ENCODE measurements at places on chromosomes 3 and 15.

DNA sequence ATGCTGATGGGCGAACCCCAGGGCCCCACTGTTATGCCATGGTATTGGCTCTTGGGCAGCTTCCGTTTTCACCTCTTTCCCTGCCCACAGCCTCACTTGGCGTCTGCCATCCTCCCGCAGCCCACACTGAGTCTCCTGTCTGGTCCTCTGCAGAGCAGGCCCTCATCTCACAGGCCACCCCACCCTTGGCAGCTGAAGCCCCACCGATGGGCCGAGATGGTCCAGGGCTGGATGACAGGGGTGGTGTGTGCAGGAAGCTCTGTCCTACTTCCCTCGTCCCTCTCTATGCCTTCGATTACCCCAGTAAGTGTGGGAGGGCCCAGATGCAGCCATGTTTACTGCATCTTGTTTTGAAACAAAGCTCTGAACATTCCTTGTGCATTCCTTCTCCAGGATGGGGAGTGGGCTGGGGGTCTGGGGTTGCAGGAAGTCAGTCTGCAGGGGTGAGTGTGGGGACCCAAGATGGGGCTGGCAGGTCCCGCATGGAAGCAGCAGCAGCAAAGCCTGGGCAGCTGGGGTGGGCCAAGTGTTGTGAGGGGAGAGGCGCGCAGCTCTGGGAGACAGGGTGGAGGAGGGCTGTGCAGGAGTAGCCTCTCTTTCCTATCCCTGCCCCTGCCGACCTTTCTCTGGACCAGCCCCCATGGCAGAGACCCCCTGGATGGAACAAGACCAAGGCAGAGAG is 20.9 kb downstream of the TBC1D21 start:
- no peak for DNase-seq

DNA sequence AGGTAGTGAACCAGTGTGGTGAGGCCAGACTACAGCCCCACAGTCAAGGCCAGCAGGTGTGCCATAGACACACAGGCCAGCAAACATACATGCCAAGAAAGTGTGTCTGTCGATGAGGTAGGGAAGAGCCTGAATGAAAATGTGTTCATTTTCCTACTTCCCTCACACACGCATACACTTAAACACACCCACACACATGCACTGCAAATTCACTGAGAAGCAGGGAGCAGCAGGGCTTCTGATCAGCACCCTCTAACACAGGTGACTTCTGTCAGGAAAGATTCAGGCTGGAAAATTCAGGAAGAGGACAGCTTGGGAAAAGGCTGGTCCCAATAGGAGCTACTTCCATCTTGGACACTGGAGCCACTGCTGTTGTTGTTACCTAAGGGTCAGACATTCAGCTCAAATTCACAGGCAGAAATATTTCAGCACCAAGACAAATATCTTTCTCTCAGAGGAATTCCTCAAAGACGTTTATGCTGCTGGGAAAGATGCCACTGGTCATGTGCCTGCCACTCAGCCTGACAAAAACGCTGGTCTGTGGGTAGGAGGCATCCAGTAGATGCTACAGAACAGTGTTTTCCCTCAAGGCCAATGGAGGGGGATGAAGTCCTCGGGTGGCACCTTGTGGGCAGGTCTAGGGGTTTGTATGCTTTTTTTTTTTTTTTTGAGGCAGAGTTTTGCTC is 40.9 kb upstream of the LARS2 start:
- DNase-seq = no peak

GRCh38 chr3:97778152-97778551 is 13.6 kb downstream of the ARL6 start:
- no peak for DNase-seq

- no peak for DNase-seq
Observed at GRCh38 chr3:16658004-16658924, 53.0 kb upstream of the DAZL start.

GRCh38 chr3:186025161-186025560 is 83.7 kb downstream of the ETV5 start:
- no peak for DNase-seq

DNA sequence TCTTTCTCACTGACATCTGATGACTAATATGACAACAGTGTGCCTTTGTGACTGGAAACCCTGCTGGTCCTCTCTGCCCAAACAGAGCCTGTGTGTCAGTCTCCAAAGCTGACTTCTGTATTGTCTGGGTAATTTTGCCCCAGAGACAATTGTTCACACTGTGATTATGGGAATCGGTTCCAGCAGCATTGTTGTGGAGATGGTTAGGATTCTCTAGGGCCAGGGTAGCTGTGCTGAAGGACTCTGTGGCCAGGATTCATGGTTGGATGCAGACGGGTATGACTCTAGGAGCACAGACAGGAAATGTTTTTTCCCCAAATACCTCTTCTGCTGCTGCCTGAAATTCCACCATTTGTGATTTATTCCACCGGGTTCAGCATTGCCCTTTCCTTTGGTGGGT is 57.5 kb upstream of the ITGA11 start:
- DNase-seq = no peak

DNA sequence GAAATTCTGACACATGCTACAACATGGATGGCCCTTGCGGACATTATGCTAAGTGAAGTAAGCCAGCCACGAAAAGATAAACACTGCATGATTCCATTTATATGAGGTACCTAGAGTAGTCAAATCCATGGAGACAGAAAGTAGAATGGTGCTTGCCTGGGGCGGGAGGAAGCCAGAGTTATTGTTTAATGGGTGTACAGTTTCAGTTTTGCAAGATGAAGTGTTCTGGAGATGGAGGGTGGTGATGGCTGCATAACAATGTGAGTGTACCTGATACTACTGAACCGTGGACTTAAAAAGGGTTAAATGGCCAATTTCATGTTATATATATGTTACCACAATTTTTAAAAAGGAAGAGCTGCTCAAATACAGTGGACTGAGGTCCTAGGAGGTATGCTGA is 66.9 kb downstream of the SEMA5B start:
- DNase-seq = no peak

DNA sequence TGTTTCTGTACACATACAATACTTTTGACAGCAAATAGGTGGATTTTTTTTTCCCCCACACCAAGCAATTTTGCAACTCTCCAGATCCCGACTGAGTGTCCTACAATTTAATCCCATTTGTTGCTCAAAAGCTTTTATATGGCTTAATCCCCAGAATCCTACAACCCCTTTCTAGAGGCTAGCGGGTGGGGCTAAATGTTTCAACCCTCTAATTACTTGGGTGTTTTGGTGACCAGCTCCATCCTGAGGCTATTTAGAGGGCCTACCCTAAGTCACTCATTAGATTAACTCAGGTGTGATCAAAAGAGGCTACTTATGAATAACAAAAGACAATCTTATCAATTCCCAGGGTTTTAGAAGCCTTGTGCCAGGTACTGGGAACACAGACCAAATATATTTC is 21.0 kb upstream of the FBXL2 start:
- DNase-seq = no peak

- DNase-seq = no peak
Observed at GRCh38 chr3:113218681-113219045, 7.3 kb downstream of the BOC start.

DNA sequence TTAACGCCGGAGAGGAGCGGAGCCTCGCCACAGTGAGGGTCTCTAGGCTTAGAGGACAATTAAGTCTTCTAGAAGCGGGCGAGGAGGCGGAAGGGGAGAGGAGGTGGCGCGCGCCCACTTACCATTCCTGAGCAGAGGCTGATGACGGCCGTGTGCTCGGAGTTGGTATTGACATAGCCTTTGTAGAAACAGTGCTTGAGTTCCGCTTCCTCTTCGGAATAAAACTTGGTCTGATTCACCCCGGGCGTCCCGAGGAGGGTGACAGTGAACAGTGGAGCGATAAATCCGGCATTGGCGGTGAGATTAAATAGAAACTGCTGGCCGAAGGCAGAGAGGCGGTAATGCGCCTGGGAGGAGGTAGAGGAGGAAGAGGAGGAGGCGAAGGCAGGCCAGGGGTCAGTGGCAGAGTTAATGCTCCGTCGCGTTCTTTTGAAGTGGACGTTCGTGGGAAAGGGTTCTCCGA is 1.3 kb downstream of the ADAMTS9 start:
- no peak for DNase-seq

Data from stimulated activated CD4-positive, alpha-beta T cell treated with anti-CD3 and anti-CD28 coated beads, Interleukin-15, amount 100 ng/mL, for 1 hour (primary cell).